GM13976 (cell line): ENCODE measurements at places on chromosomes 2 and 18.

GRCh38 chr2:68250652-68251186 lies 1.6 kb downstream of the PPP3R1 start:
- DNase-seq, result no peak

- no peak for DNase-seq
These were observed 67.5 kb downstream of the NYAP2 start for GRCh38 chr2:225466891-225467604.

DNA sequence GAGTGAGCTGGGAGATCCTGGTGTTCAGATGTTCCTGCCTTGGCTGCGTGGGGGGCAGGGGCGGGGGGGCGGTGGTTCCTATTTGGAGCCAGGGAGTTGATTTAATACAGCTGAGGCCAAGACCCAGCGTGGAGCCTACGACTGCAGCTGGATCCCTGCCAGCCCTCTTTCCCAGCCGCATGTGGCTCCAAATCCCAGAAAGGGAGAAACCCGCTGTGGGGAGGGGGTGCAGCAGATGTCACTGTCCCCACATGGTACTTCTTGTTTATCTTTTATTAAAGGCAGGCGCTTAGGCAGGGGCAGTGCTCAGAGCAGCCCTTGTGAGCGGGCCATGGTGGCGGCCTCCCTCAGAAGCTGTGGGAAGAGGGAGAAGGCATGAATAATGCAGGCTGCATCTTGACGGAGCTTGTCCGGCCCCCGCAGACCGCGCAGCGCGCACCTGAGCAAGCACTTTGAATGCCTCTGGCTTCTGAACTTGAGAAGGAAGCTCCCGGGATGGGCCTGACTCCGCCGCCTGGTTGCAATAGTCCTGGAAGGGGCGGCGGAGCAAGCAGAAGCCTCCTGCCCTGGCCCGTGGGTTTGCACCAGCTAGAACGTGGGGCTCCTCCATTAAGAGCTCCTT lies 112.1 kb downstream of the GLI2 start:
- DNase-seq, result no peak

DNA sequence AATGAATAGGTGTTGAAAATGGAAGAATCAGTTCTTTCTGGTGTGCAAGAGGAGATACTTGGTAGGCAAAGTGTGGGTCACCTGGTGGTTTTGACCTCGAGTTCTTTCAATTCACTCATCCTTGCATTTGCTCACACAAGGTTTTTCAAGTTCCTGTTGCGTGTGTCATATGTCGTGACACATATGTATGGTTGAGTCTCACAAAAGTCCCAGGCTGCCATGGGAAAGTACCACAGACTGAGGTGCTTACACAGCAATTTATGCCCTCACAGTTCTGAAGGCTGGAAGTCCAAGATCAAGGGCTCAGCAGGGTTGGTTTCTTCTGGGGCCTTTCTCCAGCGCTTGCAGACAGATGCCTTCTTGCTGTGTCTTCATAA lies 64.4 kb downstream of the NCK2 start:
- DNase-seq, result no peak

DNA sequence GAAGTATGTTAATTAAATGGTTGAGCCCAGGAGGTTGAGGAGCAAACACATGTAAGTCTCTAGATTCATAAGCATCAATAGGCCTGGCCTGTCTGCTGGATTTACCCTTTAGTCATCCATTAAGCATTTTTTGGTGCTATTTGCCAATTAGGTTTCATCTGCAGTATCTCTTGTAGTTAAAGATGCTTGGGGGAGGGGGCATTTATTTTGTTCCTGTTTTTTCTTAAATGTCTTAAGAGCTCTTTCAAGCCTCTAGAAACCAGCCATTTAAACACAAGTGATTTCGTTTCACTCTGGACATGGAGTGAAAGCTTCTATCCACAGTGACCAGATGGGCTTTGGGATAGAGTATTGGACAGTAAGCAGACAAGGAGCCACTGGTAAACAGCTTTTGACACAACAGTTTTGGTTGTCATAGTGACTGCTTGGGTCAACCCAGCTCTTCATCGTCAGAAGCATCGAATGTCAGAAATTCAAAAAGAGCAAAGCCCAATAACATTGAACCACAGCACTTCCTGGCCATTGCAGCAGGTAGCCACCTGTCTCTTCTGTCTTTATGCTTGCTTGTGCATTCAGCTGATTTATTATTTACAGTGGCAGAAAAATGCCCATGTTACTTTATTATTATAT lies 4.9 kb downstream of the QPCT start:
- DNase-seq, result no peak

GRCh38 chr2:85445316-85446295 lies 27.1 kb downstream of the SH2D6 start:
- DNase-seq, result no peak
